ENCODE measurements at places on chromosomes 4 and X. TPM values are rescaled to one million over a fixed set of nuclear protein-coding genes. Genes with fewer than 3 reads are reported as not detected.
A peak's percentile ranks its signal among the peaks of the same experiment; 100 is the strongest.

- DNase-seq, result peak; percentile 75
- H3K4me1 ChIP-seq, result no peaks in the 10 kb centered on the region
- no peaks in the 10 kb centered on the region for H3K36me3 ChIP-seq
- H3K4me3 ChIP-seq, result no peak overlapping the region
- H3K27me3 ChIP-seq, result no peaks in the 10 kb centered on the region
Measured at GRCh38 chr4:41281038-41281634, 24.4 kb downstream of the UCHL1 start.

- H3K4me1 ChIP-seq, result no peaks in the 10 kb centered on the region
- no peak overlapping the region for H3K27ac ChIP-seq
- no peak for DNase-seq
- H3K36me3 ChIP-seq, result no peaks in the 10 kb centered on the region
Measured at GRCh38 chrX:152220606-152221005, 82.2 kb upstream of the MAGEA10 start.

DNA sequence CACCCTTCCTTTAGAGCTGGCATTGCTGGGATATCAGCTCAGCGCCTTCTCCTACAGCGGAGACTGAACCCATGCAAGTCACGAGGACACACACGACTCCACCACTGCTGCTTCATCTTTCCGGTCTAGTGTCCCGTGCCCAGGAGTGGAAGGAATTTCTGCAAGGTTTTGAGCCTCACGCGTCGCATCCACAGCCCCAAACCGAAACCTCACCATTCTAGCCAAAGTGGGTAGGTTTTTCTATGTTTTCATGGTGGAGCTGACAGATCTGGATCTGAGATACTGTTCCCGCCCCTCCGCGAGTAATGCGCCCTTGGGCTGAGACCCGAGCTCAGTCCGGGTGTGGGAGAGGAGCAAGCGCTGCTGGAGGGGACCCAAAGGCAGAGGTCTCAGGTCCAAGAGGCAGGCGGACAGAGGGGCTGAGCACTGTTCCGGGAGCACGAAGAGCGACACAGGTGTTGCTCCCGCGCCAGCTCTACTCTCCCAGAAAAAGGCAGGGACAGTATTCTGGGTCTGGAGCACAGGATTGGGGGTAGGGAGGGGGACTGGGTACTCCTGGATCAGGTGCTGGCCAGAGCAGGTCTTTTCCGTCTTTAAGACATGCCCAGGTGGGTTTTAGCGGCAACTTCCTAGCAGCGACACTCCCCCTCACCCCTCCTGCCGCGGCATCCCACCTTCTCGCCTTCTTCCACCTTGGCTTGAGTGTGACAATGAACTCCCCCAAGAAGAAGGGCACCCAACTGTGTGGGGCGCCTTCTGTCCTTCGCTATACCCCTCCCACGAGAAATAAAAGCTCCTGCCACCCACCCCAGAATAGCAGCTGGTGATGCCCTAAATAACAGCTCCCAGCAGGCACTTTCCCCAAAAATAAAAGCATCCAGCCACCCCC, 1.8 kb downstream of the EPHA5 start:
- H3K27ac ChIP-seq, result no peak overlapping the region
- no peaks in the 10 kb centered on the region for H3K27me3 ChIP-seq
- DNase-seq, result no peak

Gene MAGEA8
- not detected for total RNA-seq

GRCh38 chr4:48290146-48290772, 20.6 kb upstream of the TEC start:
- no peaks in the 10 kb centered on the region for H3K36me3 ChIP-seq
- no peak overlapping the region for H3K4me3 ChIP-seq
- H3K4me1 ChIP-seq, result no peaks in the 10 kb centered on the region
- no peak overlapping the region for H3K27ac ChIP-seq

- no peak overlapping the region for H3K27ac ChIP-seq
- DNase-seq, result no peak
- H3K4me1 ChIP-seq, result no peaks in the 10 kb centered on the region
Measured at GRCh38 chr4:99754756-99755155, 61.9 kb upstream of the DAPP1 start.

Gene KCTD8
- total RNA-seq, result not detected

- H3K27ac ChIP-seq, result no peak overlapping the region
- no peaks in the 10 kb centered on the region for H3K4me1 ChIP-seq
- H3K4me3 ChIP-seq, result no peak overlapping the region
- no peaks in the 10 kb centered on the region for H3K27me3 ChIP-seq
Measured at GRCh38 chrX:42531441-42531840, 246.5 kb downstream of the PPP1R2C start.

- no peak overlapping the region for H3K27ac ChIP-seq
- no peaks in the 10 kb centered on the region for H3K27me3 ChIP-seq
- no peak overlapping the region for H3K4me3 ChIP-seq
- H3K36me3 ChIP-seq, result no peaks in the 10 kb centered on the region
Measured at GRCh38 chr4:153434190-153434589, 32.0 kb upstream of the TMEM131L start.

- H3K27ac ChIP-seq, result no peak overlapping the region
- no peak overlapping the region for H3K4me3 ChIP-seq
- no peaks in the 10 kb centered on the region for H3K27me3 ChIP-seq
- no peaks in the 10 kb centered on the region for H3K4me1 ChIP-seq
- DNase-seq, result no peak
- no peaks in the 10 kb centered on the region for H3K36me3 ChIP-seq
Measured at GRCh38 chrX:154332561-154332960, 37.0 kb downstream of the TKTL1 start.

GRCh38 chrX:121365572-121366161, 318.3 kb downstream of the GLUD2 start:
- no peak for DNase-seq
- H3K27me3 ChIP-seq, result no peaks in the 10 kb centered on the region

Measured in Panc1 (cell line).